ENCODE measurements at places on chromosomes 5 and 9. TPM values are rescaled to one million over a fixed set of nuclear protein-coding genes. Genes with fewer than 3 reads are reported as not detected.

Gene FAM163B
- total RNA-seq = not detected

- no peak for DNase-seq
These were observed 165.5 kb upstream of the RGS7BP start for GRCh38 chr5:64340293-64340692.

DNA sequence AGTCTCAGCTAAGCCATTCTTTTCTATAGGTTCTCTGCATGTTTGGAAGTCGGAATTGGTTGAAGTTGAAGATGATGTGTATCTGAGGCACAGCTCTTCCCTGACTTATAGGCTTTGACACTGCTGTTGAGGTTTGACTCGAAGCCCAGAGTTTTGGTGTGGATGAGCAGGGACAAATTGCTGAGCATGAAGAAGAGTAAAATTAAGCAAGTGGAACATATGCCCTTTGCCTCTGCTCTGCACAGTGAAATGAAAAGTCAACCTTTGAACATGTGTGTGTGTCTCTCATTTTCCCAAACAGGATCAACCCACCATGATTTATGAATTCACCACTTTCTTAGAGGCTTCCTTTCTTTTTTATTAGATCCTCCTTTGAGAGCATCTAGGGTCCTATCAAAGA, 8.5 kb downstream of the HMHB1 start:
- DNase-seq = no peak

DNA sequence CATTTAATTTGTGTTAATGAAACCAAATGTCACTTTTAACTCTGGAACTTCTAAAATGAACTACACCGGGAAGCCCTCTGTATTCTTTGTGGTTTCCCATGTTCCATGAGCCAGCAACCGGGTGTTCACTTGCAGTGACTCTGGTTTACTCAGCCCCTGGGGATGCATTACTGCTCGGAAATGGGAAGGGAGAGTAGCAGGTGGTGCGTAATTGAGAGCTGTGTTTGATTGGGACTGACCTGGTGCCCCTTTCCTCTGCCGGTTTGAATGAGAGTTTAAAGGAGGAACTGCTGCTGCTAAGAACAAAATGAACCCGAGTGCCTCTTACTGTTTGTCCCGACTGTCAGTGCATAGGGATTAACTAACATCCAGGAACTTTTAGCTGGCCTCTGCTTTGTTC, 100.1 kb upstream of the DHFR start:
- no peak for DNase-seq

All from SK-MEL-5 (cell line).